ENCODE measurements at places on chromosomes 3 and 15.
A peak's percentile ranks its signal among the peaks of the same experiment; 100 is the strongest.

DNA sequence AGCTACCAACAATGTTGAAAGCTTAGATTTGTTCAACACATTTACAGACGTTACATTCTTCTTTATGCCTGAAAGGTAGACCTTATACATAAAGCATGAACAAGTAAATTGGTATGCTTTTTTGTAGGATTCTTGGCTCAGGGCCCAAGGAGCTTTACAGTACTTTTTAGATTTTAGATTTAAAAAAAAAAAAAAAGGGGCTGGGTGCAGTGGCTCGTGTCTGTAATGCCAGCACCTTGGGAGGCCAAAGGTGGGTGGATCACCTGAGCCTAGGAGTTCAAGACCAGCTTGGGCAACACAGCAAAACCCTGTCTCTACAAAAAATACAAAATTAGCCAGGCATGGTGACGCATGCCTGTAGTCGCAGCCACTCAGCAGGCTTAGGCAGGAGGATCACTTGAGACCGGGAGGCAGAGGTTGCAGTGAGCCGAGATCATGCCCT lies 39.7 kb downstream of the MEF2A start:
- no peak for DNase-seq

GRCh38 chr3:78972617-78973301 lies 795.0 kb downstream of the ROBO1 start:
- no peak for DNase-seq

- DNase-seq, result no peak
Measured at GRCh38 chr3:47612879-47613278, 34.2 kb upstream of the CSPG5 start.

DNA sequence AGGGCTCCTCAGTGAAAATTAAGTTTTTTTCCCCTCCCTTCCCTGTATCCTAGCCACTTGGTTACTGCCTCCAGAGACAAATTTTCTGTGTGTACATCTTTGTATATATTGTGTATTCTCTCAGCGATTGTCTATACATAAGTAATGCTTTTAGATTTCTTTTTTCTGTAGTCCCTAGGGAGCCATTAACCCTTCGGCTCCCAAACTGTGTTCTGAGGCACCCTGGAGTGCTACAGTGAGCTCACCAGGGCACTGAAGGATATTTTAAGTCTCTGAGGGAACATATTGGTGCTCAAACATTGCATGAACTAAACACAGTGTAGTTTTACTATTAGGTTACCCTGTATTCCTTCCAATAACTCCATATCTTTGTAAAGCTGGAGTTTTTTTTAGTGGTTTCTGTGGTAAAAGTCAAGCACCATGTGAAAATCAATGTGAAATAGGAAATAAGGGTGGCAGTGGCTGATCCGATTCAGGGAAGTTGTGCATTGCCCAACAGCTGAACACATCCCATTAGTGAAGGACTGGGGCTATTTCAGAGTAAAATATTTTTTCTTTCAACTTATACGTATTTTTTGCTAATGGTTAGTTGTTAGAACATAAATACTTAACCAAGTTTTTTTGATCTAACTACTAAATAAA lies 43.0 kb downstream of the USP13 start:
- DNase-seq, result no peak

- DNase-seq, result no peak
Measured at GRCh38 chr15:39998511-39999077, 40.4 kb downstream of the SRP14 start.

- DNase-seq, result peak; percentile 31
Measured at GRCh38 chr15:98428253-98428989, 219.9 kb upstream of the IGF1R start.

DNA sequence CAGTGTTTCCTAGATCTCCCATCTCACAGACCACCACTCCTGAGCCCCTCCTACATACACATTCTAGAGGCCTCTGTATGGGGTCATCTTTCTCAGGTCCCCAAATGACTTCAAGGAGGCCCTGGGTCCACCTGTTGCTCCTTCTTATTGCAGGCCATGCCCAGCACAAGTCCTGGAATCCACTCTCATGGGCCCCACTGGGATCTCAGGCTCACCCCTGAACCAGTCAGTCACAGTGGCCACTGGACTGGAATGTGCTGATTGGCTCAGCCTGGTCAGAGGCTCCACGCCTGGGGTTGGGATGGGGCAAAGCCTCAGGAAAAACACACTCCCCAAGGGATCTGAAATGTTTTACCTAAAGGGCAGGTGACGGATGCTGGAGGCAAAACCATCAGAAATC lies 55.7 kb downstream of the SPSB4 start:
- DNase-seq, result no peak

- no peak for DNase-seq
Measured at GRCh38 chr3:11545186-11545851, 98.4 kb downstream of the VGLL4 start.

DNA sequence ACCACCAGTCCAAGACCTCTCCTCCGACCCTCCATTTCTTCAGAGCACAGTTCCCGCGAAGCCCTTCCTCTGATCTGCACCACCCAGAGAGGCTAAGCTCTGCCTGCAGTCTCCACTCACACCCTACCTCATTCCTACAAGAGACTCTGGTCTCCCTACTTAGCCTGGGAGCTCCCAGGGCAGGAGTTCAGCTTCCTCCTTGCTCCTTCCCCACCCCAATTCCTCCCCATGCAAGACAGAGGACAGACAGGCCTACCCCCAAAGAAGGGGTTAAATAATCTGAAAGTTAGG lies 12.6 kb upstream of the VIPR1 start:
- DNase-seq, result no peak

- no peak for DNase-seq
Measured at GRCh38 chr3:42394579-42395288, 15.7 kb downstream of the LYZL4 start.

DNA sequence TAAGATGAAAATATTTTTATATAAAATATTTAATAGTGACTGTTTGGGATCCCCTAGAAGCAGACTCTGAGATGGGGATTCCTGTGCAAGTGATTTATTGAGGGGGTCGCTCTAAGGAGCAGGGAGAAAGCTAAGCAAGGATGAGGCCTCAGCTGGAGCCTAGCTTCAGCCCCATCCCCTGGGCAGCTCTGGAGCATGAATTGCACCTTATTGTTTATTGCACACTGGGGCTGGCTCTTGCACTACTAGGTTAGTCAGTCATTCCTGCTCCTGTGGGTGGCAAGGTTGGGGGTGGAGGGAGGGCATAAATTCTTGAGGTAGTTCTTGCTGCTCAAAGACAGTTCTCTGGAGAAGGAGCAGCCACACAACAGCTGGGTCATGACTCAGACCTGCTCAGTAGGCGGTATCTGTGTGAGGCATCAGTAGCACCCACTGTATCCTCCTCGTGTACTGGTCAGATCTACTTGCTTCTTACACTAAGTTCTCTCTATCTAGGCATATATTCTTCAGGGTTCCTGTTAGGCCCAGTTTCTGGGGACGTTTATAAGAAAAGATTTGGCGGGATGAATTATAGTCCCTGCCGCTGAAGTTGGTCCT lies 27.2 kb upstream of the TNFSF10 start:
- DNase-seq, result peak; percentile 49

DNA sequence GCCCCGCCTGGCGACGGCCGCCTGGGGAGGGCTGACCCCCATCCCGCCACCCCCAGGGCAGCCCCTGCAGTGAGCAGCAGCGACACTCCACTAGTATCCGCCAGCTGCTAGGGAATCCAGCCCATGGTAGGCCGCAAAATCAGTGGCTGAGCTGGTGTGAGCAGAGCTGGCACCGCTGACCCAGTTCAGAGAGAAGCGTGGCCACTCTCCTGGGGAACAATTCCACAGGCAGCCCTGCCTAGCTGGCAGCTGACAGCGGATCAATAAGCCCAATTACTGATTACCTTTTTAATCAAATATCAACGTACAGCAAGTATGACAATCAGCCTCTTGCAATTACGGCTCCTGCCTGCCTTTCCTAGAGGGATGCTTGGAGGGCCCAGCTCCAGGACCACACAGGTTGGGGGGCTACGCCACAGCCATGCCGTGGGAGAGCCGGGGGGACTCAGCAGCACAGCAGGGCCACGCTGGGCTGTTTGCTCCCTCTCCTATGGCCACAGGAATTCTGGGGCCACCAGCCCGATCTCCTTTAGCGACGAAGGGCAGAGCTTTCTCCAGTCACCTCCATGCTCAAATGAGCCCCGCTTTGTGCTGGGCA lies 13.9 kb downstream of the DNAJB8 start:
- DNase-seq, result no peak

- no peak for DNase-seq
Measured at GRCh38 chr3:43765521-43765971, 74.8 kb downstream of the ABHD5 start.

DNA sequence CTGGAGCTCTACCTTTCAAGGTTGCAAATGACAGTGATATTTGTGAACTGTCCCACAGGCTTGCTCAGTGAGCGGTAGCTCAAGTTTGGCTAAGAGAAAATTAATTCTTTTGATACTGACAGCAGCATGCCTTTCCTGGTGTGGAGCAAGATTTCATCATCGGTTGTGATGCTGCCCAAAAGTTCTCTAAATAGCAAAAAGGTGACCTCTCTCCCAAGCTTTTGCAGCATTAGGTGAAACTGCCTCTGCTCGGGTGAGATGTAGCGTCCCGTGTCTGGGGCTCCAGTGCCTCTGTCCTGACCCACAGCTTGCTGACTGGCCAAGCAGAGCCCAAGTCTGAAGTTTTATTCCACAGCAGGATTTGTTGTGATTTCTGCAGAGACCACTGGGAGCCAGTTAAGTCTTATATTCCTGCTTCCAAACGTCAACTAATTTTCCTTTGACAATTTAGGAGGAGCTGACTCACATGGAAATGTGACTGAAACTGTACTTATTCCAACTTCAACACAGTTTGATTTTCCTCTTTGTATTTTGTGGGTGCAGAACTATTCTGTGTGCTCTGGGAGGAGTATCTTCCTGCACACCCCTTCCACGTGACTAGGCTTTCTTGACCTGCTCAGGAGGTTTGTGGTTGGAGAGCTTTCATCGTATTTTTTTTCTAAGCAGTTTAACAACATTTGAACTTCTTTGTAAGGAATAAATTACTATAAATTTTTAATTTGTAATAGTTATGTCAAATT lies 5.9 kb downstream of the SYNM start:
- DNase-seq, result no peak

- DNase-seq, result no peak
Measured at GRCh38 chr3:149487598-149488197, 13.2 kb downstream of the TM4SF4 start.

GRCh38 chr15:82890338-82890994 lies 62.1 kb downstream of the HOMER2 start:
- DNase-seq, result no peak

DNA sequence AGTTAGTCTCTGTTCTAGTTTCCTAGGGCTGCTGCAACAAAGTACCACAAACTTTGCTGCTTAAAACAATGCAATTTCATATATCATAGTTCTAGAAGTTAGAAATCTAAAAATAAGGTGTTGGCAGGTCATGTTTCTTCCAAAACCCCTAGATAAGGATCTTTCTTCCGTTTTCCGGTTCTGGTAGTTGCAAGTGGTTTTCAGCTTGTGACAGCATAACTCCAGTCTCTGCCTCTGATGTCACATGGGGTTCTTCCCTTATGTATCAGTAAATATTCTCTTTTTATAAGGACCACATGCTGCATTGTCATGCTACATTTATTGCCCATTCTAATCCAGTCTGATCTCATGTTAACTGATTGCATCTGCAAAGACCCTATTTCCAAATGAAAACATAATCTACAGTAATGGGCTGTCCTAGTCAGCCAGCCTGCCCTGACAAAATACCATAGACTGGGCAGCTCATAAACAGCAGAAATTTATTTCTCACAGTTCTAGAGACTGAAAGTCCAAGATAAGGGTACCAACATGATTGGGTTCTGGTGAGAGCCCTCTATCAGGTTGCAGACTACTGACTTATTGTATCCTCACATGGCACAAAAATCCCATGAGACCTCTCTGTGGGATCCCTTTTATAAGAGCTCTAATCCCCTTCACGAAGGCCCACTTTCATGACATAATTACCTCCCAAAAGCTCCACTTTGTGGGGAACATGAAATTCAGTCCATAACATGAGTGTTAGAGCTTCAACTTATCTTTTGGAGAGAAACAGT lies 642.0 kb upstream of the NAALADL2 start:
- no peak for DNase-seq

GRCh38 chr15:68415061-68415460 lies 16.9 kb downstream of the ITGA11 start:
- no peak for DNase-seq

DNA sequence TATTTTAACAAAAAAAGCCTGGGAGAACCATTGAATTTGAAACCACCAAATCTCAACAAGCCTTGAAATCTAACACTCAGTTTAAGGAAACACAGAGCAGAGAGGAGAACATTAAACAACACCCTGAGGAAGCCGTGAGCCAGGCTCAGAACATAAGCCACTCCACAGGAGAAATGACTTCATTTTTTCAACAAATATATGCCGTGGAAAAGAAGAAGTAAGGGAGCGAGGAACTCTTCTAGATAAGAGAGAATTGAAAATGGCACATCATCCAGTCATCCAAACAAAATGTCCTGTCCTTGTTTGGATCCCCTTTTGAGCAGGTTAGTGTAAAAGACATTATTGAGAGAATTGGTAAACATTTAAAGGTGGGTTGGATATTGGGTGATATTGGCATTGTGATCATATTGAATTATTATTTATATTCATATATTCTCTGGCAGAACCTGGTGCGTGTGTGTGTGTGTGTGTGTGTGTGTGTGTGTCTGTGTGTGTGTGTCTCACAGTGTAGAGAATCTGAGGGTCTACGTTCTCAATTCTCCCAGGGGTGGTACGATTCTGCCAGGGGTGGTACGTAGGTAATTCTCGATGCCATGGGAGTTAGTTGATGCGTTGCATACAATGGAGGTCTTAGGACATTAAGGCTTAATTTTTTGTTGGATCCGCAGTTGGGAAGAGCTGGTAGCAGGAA lies 94.4 kb downstream of the ST6GAL1 start:
- DNase-seq, result no peak

DNA sequence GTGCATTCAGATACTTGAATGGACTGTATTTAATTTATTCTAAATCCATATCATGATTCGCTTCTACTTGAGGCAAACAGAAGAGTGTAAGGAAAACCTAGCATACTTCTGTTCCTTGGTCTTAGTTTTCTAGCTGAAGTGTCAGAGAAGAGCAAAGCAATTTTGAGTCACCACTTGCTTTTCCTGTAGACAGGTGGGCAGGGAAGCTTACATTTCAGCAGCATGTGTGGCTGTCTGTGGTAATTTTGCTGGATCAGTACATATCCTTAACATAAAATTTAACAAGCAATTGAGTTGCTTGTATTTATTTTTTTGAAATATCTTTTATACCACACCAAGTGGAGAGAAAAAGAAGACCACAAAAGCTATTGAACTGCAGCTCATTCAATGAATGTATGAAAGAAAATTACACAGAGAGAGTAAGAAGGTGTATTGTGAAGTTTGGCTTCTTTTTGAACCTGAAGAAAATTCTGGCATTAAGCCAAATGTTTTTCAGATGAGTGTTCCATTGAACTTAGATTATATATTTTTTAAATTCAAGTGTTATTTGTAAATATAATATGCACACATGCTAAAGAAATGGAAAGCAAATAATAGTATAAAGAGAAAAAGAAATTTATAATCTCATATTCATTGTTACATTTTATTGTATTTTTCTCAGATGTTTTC lies 747.6 kb downstream of the NAALADL2 start:
- no peak for DNase-seq
